ENCODE measurements at places on chromosomes 3 and 15.

DNA sequence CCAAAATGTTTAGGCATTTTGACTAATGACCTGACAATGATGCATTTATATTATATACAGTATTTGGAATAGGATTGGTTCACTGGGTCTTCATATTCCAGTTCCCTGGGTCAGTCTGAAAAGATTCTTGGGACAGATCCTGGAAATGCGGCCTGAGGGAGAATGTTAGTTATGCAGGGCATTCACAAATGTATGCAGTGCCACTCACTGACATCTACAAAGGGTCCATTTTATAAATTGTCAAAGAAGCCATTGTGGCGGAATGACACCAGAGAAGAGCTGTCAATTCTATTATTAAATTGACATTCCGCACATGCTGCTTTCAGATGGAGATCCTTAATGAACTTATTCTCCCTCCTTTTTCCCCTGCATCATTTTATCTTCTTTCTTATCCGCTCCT is 176.6 kb downstream of the VGLL3 start:
- DNase-seq, result no peak

GRCh38 chr3:150158943-150159625 is 188.4 kb upstream of the PFN2 start:
- DNase-seq, result no peak

GRCh38 chr3:8460815-8461456 is 40.7 kb upstream of the LMCD1 start:
- DNase-seq, result no peak

GRCh38 chr3:130621824-130622223 is 104.8 kb downstream of the COL6A6 start:
- no peak for DNase-seq

- peak; percentile 25 for DNase-seq
These were observed 462 bp downstream of the EDEM1 start for GRCh38 chr3:5187920-5188418.

- no peak for DNase-seq
These were observed 41.9 kb upstream of the PLXND1 start for GRCh38 chr3:129648391-129648790.

DNA sequence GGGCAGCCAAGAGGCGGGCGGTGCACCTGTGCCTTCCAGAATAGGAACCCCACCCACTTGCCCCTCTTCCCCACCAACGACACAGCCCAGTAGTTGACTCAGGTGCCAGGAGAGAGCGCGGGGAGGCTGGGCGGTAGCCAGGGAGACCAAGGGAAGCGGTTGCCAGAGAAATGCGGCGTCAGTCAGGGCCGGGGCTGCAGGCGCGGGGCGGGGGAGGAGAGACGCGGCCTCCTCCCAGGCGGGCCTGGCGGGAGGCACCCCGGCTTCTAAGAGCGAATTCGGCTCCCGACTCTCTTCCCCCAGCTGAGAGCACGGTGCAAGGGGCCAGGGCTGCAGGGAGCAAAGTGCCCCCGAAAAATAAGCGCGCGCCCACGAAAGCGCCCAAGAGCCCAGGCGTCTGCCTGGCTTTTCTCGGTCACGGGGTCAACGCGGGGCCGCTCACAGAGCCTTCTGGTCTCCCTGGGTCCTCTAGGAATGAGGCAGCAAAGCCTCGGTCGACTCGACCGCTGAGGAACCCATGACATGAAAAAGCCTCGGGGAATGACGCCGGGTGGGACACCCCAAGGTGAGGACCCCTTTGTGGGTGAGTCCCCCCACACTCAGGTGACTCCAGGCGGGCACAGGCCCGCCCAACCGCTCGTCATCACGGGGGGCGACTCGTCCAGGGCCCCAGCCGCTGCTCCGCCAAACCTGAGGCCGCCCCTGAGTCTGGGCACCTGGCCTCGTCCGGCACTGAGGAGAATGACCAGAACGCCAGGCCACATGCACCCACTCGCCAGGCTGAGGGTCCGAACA is 716 bp downstream of the CPEB1 start:
- peak; percentile 1 for DNase-seq

- no peak for DNase-seq
These were observed 38.3 kb downstream of the CHD2 start for GRCh38 chr15:92938387-92938786.

DNA sequence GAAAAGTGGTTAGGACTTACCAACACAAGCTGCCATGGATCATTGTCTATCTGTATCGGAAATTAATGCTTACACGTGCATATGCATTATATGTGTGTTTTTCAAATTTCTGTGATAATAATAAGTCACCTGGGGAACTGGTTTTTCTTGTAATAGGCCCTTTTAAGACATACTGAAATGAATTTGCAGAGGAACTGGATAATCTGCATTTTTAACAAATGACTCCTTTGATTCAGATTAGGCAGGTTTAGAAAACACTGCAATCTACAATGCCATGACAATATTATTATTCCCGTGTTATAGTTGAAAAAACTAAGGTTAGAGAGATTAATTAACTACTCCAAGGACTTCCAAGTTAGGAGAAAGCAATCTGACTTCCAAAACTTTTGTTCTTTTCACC is 23.4 kb downstream of the STRIT1 start:
- no peak for DNase-seq

- no peak for DNase-seq
These were observed 785.3 kb downstream of the ROBO2 start for GRCh38 chr3:77825001-77825827.

DNA sequence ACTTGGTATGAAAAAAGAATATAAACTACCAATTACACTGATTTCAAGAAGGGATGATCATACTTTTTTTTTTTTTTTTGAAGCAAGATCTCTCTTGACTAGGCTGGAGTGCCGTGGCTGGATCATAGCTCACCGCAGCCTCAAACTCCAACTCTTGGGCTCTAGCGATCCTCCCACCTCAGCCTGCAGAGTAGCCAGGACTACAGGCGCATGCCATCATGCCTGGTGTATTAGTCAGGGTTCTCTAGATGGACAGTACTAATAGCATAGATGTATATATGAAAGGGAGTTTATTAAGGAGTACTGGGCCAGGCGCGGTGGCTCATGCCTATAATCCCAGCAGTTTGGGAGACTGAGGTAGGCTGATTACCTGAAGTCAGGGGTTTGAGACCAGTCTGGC is 11.5 kb upstream of the SEC11A start:
- DNase-seq, result no peak

DNA sequence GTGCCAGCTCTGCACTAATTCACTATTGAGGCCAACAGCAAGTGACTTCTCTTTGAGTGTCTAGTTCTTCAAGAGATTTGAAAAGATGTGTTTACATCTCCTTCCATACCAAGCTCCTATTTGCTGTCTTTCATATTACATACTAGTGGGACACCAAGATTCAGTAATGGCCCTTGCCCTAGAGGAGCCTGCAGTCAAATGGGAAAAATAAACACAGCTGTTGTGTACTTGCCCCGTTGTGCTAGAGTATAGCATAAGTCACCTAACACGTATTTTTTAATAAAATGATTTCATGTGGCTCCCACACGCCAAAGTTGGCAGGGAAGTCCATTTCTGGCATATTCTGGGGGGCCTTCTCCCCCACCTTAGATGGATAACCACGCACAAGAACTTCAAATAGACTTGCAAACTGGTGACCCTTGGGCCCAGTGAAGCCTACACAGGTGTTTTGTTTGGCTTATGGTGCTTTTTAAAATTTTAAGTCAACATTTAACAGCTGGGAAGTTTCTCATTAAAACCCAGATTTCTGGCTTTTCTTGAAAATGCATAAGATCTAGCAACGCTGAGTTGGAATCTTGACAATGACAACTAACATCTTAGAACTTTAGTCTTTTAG is 95.3 kb upstream of the LPP start:
- no peak for DNase-seq

GRCh38 chr3:37668818-37669610 is 192.7 kb upstream of the CTDSPL start:
- DNase-seq, result no peak

- no peak for DNase-seq
These were observed 2.3 kb downstream of the PEAK1 start for GRCh38 chr15:77417602-77418001.

Data from stimulated activated CD4-positive, alpha-beta T cell treated with anti-CD3 and anti-CD28 coated beads, Interleukin-1b, Interleukin-23, amount 100 ng/mL, for 24 hours (primary cell).